NCI-H1092 (cell line): ENCODE measurements at places on chromosomes 13 and 19.

- no peak for DNase-seq
These were observed 5.2 kb downstream of the PRMT1 start for GRCh38 chr19:49682274-49682673.

DNA sequence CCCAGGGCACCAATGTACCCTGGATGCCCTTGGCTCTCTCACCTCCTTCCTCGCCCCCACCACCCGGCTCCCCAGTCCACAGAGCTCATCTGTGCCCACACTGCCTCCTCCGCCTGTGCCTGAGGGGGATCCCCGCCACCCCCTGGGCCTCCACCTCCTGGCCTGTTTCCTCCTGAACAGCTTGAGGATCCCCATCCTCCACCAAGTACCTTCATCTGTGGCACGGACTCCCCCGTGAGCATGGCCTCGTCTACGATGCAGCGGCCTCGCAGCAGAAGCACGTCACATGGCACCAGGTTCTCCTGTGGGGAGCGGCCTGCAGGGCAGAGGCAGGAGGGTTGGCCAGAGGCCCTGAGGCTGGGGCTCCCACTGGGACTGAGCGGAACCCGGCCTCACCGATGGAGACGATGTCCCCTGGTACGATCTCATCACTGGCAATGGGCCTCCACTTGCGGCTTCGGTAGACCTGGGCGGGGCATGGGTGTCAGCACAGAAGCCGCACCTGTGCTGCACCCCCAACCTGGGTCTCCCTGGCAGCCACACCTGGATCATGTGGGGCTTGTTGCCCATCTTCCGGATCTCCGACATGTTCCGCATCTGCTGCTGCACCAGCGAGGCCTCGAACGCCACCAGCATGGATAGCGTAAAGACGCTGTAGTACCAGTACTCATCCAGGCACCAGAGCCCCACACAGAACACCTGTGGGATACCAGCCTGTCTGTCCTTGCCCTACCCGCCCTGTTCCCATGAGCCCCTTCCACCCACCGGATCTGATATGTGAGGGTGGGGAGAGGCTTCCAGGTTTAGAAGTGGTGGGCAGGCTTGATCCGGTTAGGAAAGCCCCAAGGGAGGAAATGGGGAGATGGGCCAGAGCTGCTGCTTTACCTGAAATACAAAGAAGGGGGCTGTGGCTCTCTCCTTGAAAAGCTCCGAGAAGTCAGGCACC lies 6.8 kb downstream of the ATP13A1 start:
- DNase-seq, result no peak

- no peak for DNase-seq
These were observed 22.2 kb downstream of the SPATA13 start for GRCh38 chr13:24182703-24183081.

DNA sequence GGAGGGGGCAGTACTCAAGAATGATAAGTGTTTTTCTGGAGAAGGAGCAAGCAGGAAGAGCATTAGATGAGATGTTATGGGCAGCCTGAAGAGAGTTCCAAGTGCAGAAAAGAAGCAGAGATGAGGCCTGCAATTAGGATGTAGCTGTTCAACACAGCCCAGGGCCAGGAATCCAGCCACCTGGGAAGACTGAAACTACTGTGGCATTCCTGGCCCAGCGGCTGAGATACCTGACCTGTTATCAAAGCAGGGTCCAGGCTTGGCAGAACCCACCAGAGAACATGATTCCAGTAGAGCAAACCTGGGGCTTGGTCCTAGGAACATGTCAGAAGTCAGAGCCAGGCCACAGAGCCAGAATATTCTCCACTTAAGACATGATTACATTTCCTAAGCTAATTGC lies 73.3 kb upstream of the LRCH1 start:
- DNase-seq, result no peak

GRCh38 chr19:44499962-44500949 lies at the start of gene ZNF180:
Gene ZNF180, minus strand, starts transcription at chr19:44500522. Its CDS starts 3,188 bp downstream, at chr19:44497334.
- DNase-seq, result peak; percentile 91

DNA sequence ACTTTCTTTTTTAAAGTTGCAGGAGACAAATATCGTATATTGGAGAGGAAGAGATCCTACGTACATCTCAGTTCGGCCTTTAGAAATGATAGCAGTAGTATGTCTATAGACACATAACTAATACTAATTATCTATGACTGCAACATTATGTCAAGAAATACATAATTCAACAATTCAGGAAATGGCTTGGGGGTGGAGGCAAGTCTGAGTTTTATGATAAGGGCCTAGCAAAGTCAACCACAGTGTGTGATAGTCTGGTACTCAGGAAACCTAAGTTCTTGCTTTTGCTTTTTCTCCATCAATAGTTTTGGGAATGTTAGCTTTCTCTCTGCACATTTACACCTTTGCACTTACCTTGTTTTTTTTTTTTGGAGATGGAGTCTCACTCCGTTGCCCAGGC lies 27.5 kb upstream of the OBI1 start:
- no peak for DNase-seq

GRCh38 chr13:113862191-113862930 lies 1.5 kb downstream of the GAS6 start:
- DNase-seq, result no peak

DNA sequence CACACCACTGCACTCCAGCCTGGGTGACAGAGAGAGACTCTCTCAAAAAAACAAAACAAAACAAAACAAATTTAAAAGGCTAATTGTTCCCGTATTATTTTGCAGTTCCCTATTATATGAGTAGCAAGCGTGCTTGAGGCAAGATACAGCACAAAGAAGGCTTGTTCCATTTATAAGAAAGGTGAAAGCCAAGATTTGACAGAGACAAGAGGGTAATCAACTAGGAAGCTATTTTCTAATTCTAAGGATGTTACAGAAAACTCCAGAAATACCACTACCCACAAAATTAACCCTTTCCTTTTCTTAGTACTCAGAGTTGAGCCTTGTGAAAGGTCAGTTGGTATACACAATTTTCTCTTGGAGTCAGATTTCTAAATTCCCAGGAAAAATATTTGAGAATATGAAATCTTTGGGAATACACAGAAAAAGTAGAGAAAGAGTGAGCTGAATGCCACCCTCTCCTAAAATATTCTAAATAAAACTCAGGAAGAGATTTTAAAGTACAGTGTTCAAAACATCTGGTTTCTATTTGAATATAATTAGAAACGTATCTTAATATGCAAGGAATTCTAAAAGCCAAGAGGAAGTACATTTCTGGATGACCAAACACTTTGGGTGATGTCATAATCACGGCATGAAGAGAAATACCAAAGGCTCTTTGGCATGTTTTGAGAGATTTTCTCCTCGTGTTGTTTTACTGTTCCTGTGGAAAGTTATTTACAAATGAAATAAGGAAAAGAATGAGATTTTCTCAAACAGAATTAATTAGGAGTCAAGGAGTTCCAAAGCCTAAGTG lies 63.0 kb upstream of the FLT1 start:
- DNase-seq, result no peak

GRCh38 chr13:21777813-21778212 lies 106.9 kb downstream of the FGF9 start:
- no peak for DNase-seq

- DNase-seq, result no peak
These were observed 295.6 kb downstream of the TBC1D4 start for GRCh38 chr13:75186379-75186778.

GRCh38 chr13:29550430-29550988 lies 45.0 kb downstream of the SLC7A1 start:
- DNase-seq, result no peak

- no peak for DNase-seq
These were observed 5.0 kb downstream of the GFY start for GRCh38 chr19:49430172-49430677.

DNA sequence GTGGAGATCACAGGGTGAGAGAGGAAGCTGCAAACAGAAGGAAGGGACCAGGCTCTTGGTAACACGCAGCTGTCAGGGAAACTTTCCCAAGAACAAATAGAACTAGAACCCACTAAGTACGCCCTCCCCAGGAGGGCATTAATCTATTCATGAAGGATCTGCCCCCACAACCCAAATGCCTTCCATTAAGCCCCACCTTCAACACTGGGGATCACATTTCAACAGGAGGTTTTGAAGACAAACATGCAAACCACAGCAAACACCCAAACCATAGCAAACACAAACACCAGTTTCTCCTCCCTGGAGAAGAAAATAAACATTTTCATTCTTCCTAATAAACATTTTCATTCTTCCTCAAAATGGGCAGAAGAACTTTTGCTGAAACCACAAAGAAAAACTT lies 329.6 kb downstream of the EFNB2 start:
- no peak for DNase-seq

- DNase-seq, result no peak
These were observed 16.8 kb upstream of the CELF5 start for GRCh38 chr19:3207461-3208242.

GRCh38 chr13:93227878-93228642 lies 1.5 kb downstream of the GPC6 start:
- peak; percentile 83 for DNase-seq

DNA sequence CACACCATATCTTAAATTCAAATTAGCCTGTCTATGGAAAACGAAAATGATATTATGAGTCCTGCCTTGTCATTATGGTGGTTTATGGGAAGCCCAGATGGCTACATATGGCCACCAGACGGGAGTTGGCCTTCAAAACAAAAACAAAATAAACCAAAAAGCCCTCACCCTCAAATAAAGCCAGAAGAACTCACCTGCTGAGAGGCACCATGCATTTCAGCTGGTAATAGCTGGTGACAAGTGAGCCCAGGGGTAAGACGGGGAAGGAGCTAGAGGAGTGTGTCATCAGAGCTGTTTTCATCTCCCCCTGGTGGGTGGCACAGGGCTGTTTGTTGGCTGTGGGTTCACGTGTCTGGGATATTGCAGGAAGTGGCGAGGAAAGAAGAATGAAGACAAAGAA lies 152.9 kb downstream of the EFNB2 start:
- DNase-seq, result no peak

DNA sequence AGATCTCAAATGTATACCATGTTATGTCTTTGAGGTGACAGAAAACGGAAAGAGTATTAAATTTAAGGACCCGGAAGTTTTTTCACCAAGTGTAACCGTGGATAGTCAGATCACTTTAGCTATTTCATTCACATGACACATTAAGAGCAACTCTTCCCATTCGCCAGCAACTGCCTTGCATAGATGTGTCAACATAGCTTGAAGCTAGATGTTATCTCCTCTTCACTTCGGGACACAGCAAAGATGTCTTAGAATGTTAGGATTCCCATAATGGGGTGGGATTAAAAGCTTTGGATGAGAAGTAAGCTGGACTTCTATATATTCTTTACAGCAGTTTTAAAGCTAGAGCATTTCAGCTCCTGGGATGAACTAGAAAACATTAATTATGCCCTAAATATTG lies 1135.9 kb upstream of the PCDH20 start:
- no peak for DNase-seq

DNA sequence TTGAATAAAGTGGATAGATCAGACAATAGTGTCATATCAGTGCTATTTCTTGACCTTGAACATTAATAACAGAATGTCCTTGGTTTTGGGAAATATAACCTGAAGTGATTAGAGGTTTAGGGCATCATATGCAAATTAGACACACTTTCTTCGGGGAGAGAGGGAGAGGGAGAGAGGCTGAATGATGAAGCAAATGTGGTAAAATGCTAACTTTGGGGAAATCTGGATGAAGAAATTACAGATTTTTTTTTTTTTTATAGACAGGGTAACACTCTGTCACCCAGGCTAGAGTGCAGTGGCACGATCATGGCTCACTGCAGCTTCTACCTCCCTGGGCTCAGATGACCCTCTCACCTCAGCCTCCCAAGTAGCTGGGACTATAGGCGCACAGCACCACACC lies 3.9 kb upstream of the NCR1 start:
- DNase-seq, result no peak

GRCh38 chr13:31764556-31764955 lies 25.2 kb downstream of the RXFP2 start:
- DNase-seq, result no peak

DNA sequence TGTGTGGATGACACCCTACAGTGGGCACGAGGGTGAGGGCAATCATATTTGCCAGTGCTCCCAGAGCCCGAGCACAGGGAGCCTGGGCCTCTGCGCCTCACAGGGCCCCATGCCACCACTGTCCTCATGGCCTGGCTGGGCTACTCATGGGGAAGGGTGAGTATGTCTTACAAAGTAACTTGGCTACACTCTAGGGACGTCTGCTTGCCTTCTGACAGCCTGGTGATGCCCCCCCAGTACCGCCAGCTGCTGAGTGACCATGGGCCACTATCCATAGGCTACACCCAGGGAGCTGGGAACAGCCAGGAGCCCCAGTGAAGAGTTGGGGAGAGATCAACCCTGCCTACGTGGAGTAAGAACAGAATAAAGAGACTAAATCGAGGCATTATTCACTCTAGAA lies 78.8 kb downstream of the SERP2 start:
- DNase-seq, result no peak

GRCh38 chr19:31554360-31554759 lies 205.1 kb upstream of the TSHZ3 start:
- DNase-seq, result no peak

- DNase-seq, result no peak
These were observed 125.2 kb downstream of the PTPRS start for GRCh38 chr19:5215431-5215830.

GRCh38 chr19:47232422-47233211 lies 1.6 kb upstream of the BBC3 start:
- DNase-seq, result no peak

GRCh38 chr13:32548837-32549236 lies 10.2 kb upstream of the N4BP2L2 start:
- DNase-seq, result no peak

GRCh38 chr13:74110053-74110452 lies 24.2 kb downstream of the KLF12 start:
- no peak for DNase-seq

DNA sequence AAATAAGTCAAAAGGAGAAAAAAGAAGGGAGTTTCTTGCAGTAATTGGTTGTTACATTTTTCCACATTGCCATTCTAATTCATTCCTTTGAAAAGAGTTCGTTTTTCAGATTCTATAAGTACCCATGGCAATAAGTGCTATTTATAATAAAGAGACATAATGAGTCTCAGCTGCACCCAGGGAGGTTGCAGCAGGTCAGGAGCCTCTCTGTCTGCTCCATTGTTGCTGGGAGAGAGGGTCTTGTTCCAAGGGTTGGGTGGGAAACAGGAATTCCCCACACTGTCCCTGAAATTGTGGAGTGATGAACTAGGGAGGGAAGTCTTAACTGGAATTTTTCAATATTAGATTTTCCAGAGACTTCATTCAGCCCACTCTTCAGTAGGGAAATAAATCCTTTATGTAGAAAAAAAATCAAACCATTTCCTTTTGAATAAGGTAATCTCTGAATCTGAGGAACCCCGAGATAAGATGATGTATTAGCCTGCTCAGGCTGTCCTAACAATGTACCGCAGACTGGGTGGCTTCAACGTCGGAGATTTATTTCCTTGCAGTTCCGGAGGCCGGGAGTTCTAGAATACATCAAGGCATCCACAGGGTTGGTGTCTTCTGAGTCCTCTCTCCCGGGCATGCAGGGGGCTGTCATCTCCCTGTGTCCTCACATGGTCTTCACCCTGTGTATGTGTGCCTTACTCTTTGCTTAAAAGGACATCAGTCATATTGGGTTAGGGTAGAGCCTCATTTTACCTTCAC lies 342.7 kb upstream of the TMTC4 start:
- DNase-seq, result no peak

- no peak for DNase-seq
These were observed 64.1 kb downstream of the SLC15A1 start for GRCh38 chr13:98688373-98688772.
